ENCODE measurements at places on chromosomes 16 and 17.

GRCh38 chr17:51820252-51820651, 338.3 kb downstream of the CA10 start:
- DNase-seq, result no peak

- no peak for DNase-seq
These were observed 811 bp upstream of the MAP2K3 start for GRCh38 chr17:21283482-21284318.

DNA sequence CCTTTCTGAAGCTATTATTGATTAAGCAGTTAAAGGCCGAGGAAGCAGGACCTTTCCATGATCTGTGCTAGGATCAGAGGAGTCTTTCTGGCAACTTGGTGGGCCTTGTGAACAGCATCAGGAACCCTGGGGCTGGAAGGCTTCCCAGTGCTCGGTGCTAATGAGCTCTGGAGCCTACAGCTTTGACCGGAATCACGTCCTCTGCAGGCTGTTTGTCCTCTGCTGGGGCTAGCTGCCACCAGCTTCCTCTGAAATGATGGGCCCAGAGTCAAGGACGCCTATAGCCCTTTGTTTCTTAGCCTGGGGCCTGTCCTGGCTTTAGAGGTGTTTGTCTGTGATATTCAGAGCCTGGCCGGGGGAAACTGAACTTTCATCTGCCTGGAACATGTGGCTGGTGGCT, 111.6 kb downstream of the SHISA9 start:
- no peak for DNase-seq

DNA sequence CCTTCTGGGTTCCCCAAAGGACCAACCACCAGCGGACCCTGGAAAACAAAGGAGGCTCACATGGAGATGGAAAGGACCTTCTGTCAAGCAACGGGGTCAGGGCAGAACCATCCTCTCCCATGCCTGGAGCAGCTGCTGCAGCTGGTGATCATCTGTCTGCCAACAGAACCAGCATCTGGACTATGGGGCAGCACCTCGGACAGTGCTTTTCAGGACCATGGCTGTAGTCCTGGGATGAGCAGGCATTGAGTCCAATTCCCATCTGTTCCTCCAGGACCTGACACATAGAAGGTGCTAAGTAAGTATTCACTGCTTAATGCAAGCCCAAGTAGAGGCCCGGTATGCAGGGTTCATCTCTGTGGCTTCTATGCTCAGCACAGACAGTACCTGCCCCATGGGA, 304.7 kb downstream of the XYLT1 start:
- DNase-seq, result no peak

DNA sequence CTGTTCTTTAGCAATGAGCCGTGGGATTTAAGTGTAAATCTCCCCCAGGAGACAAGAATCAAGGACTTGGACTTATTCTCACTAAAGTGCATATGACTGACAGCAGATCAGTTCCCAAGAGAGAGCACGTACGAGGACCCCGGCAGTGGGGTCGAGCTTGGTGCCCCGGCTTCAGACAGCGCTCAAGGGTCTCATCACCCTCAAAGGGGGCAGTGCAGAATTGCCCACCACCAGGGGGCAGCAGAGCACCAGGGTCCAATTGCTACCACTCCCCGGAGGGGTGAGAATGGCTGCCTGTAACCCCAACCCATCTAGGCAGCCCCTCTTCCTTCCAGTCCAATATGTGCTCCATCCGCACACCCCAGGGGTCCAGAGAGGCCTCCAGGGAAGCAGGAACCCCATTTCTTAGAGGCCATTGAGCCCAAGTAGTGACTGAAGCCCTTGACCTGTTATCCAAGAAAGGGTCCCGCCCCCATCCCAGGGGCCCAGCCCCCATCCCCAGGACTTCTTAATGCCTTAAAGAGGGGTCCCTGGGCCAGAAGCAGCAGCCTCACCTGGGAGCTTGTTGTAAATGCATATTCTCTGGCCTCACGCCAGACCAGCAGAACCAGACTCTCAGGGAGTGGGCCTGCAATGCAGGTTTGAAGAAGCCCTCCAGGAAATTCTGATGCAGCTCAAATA, 86.1 kb downstream of the ZDHHC7 start:
- DNase-seq, result no peak

GRCh38 chr16:6247775-6248174, 1084.9 kb upstream of the RBFOX1 start:
- DNase-seq, result no peak

- DNase-seq, result peak; percentile 28
These were observed 658 bp upstream of the DUSP3 start for GRCh38 chr17:43779145-43780125.

DNA sequence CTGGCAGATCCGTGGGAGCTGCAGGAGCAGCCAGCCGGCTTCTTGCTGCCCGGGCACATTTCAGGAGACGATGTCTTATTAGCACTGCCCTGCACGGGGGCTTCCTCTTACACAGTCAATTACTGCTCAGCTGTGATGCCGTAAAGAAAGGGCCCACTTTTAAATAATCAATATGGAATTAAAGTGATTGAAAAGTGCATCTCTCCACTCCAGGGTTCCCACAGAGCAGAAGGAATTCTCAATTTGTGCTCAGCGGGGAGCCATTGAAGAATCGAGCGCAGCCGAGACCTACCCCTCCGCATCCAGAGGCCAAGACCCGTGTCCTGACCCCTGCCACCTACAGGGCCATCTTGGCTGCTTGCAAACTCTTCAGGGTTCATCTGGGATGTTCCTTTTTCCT, 399.4 kb upstream of the C16orf82 start:
- DNase-seq, result no peak

GRCh38 chr16:21652453-21652852, at the start of gene IGSF6:
Gene IGSF6 (minus strand): TSS chr16:21652608. CDS start chr16:21652598, 10 bp downstream.
- no peak for DNase-seq

GRCh38 chr16:3797904-3798811, 80.8 kb upstream of the TRAP1 start:
- no peak for DNase-seq

GRCh38 chr17:28500712-28501379, 5.3 kb upstream of the FOXN1 start:
- DNase-seq, result no peak

- DNase-seq, result no peak
These were observed 55.9 kb downstream of the C17orf67 start for GRCh38 chr17:56777859-56778258.

DNA sequence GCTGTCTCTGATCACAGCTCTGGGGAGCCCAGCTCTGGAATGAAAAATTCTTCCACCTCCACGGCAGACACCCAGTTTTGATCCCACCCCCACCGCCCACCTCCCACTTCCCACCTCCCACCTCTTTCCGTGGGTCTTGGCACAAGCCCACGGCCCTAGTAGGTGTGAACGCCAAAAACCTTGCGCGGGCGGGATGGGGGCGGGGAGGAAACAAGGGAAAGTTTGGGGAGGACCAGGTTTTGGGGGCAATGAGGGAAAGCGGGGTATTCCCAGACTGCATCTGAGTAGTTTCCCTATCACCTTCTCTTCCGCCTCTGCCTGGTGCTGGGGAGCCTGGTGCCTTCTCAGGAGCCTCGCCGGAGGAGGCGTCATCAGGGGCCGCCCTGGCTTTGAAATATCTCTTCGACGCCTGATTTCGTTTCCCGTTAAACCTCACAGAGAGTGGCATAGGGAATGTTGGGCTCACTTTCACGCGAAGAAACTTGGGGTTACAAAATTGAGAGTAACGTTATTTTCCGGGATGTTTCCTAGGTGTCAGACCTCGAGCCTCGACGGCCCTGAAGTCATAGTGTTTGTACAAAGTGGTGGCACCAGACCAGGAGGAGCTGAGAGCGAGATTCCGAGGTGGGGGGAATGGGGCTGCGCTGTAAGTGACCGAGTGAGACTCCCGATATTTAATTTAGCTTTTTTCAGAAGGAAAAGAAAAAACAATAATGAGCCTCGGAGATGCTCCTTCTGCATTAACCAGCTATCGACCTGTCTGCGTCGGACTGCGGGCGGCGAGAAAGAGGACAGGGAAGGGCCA, 1.6 kb upstream of the IRX3 start:
- DNase-seq, result no peak

GRCh38 chr16:74888888-74889287, 96.0 kb downstream of the WDR59 start:
- DNase-seq, result no peak

DNA sequence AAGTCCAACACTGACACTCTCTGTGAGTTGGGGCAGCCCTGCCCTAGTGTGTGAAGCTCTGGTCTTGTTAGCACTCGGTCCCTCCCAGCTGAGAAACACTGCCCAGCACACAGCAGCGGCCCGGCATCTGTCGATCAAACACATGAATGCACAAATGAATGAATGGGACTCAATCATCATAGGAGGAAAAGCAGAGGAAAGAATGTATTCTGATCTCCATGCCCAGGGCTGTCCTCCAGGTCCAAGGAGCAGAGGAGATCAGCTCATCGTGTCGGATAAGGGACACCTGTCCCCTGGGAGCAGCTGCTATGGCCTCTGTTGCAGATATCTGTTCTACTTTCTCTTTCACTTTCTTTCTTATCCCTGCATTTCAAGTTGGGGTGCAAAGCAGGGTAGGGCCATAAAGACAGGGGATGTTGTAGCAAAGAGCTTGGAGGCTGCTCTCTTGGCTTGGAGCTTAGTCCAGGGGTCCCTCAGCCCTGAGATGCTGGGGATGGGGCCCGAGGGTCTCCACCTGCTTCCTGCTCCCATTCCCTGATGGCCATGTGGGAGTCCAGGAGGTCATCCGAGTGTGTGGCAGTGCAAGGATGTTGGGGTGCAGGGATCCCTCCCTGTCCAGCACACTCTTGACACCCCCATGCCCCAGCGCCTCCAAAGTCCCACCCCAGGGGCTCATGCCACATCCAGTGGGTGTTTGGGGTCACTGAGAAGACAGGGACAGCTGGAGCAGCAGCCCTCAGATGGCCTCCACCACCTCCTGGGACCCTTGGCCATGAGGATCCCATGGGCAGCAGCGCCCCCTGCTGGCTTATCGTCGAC, 88.2 kb downstream of the IRF8 start:
- no peak for DNase-seq

DNA sequence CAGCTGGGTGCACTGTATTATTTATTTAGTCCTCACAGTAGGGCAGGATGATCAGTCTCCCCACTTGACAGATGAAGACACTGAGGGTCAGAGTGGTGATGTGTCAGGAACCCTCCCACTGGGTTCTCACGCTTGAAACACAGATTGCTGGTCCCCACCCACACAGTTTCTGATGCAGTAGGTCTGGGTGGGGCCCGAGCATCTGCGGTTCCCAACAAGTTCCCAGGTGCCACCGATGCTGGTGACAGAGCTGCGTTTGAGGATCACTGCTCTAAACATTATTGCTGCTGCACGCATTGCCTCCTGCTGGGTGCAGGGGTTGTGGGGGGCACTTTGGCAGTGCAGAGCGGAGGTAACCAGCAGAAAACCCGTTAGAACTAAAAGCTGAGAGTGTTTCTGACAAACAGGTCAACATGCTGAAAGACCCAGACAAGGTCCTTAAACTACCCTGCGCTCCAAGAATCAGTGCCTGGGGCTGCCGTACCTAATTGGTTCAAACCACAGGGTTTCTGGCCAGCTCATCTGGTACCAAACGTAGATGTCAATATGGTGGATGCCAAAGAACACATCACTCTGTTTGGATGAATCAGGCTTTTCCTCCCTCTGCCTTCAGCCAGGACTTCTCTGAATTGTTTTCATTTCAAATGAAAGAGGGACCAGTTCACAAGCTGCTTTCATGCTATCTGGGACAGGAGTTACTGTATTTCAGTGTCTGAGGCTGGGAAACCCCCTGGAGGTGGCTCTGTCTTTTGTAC, 76.0 kb downstream of the ABCC1 start:
- DNase-seq, result no peak

GRCh38 chr16:28876973-28877654, 1.2 kb upstream of the ATP2A1 start:
- DNase-seq, result no peak

GRCh38 chr16:48611329-48612137, 1.6 kb upstream of the N4BP1 start:
- DNase-seq, result no peak

GRCh38 chr16:81861915-81862314, 82.8 kb downstream of the PLCG2 start:
- DNase-seq, result peak; percentile 56

DNA sequence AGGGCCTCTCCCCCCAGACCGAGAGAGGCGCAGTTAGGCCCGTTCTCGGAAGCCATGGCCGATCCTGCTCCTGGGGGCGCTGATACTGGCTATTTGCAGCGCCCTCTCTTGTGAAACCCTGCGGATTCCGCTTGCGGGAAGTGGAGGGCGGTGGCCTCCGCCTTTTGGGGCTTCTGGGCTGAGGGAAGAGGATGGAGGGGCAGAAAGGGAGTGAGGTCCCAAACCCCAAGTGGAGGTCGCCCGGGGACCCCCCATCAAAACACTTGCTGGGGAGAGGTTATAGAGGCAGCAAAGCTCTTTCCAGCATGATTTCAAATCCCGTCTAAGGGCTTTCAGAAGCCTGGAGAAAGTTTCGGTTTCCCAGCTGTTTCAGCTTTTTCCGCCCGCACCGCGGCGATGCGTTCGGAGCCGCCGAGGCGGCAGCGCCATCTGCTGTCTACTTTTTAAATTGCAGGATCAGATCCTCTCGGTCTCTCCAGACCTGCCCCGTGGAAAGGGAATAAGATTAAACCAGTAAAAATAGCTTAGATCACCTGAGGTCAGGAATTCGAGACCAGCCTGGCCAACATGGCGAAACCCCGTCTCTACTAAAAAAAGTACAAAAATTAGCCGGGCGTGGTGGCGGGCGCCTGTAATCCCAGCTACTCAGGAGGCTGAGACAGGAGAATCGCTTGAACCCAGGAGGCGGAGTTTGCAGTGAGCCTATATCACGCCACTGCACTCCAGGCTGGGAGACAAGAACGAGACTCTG, 15.8 kb downstream of the SNX20 start:
- peak; percentile 84 for DNase-seq

DNA sequence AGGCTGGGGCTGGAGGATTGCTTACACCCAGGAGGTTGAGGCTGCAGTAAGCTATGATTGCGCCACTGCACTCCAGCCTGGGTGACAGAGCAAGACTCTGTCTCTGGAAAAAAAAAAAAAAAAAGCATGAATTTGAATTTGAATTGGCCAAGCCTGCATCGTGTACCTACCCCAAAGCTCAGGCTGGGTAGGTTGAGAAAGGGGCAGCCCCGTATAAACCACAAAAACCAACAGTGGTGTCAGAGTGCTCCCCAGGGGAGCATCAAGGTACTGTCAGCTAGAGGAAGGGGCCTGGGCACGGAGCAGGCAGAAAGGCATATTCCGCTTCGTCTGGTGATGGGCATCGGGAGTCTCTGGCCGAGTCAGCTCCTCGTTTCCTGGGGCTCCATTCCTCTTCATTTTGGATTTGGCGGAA, 40.9 kb downstream of the RAP1GAP2 start:
- DNase-seq, result no peak

DNA sequence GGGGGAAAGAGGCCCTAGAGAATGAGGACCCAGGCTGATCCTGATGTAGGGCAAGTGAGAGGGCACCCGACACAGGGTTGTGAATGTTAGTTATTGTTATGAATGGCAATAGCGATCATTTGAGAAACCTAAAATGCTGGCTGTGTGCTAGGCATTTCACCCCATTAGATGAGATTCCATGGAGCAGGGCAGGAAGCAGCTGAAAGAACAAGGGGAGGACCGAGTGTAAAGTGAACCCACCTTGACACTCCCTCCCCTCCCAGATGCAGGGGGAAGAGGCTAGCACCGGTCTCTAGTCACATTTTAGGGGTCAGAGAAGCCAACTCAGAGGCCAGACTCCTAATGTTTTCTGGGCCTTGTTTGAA, 553 bp upstream of the CORO6 start:
- no peak for DNase-seq

All from umbilical cord (tissue), 2 donors.